Activated T-cell treated with anti-CD3 and anti-CD28 coated beads for 4 hours (primary cell): ENCODE measurements at places on chromosomes 2 and 18.

- no peak for DNase-seq
Observed at GRCh38 chr2:186590759-186591505, 1.1 kb downstream of the ITGAV start.

GRCh38 chr2:201978333-201978732 lies 55.3 kb upstream of the FZD7 start:
- DNase-seq = no peak

DNA sequence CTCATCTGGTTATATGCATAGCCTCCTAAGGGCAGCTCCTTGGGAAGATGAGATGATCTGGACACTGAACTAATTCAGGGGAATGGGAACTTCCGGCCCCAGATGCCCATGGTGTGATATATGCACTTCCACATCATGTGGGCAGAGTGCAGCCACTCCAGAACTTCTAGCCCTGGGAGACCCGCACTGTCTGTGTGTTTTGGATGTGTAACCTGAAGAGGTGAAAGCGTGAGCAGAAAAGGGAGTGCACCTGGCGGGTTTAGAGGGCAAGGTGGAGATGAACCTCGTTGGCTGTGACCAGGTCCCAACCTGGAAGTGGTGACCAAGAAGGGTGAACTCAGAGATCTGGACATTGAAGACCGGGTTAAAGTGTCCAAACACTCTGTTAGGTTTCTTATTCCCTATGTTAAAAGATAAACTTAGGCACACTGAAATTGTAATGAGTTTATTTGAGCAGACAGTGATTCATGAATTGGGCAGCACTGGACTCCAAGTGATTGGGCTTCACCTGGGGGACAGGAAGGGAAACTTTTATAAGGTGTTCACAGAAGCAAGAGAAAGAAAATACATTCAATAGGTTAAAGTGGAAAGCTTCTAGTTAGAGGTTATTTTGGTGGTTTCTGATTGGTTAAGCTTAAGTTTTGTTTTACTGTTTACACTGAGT lies 296.2 kb upstream of the SKOR2 start:
- DNase-seq = no peak

DNA sequence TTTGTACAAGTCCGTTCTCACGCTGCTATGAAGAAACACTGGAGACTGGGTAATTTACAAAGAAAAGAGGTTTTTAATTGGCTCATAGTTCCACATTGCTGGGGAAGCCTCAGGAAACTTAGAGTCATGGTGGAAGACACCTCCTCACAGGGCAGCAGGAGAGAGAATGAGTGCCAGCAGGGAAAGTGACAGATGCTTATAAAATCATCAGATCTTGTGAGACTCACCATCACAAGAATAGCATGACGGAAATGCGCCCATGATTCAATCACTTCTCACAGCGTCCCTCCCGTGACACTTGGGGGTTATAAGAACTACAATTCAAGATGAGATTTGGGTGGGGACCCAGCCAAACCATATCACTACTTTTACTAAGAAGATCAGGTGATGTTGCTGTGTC lies 285.8 kb downstream of the TMX3 start:
- DNase-seq = no peak
